ENCODE measurements at places on chromosomes 6 and 20.

DNA sequence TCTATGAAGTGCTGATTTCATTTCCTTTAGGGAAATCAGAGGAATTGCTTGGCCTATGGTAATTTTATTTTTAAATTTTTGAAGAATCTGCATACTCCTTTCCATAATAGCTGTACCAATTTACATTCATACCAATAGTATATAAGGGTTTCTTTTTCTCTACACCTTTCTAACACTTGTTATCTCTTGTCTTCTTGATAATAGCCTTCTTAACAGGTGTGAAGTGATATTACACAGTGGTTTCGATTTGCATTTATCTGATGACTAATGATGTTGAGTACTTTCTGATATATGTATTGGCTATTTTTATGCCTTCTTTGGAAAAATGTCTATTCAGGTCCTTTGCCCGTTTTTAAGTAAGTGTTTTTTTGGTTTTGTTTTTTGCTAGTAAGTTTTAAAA, 40.8 kb downstream of the SMAP1 start:
- no peak for DNase-seq

GRCh38 chr20:51140671-51141070, 117.8 kb upstream of the KCNG1 start:
- DNase-seq, result no peak

DNA sequence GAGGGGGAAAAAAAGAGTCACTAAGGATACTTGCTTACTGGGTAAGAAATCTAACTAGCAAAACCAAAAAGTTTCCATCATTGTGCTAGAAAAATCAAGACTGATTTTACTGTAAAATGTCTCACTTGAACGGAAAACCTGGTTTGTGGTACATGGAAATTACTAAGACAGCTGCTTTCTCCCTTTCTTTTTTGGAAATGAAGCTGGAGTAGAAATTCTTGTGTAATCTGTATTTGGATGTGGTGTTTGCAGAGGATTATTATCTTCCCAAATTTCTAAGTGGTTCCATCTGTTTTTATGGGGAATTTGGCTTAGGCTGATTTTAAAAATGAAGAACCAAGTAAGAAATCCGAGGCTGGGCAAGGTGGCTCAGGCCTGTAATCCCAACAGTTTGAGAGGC, 20.4 kb downstream of the EPB41L2 start:
- DNase-seq, result no peak

DNA sequence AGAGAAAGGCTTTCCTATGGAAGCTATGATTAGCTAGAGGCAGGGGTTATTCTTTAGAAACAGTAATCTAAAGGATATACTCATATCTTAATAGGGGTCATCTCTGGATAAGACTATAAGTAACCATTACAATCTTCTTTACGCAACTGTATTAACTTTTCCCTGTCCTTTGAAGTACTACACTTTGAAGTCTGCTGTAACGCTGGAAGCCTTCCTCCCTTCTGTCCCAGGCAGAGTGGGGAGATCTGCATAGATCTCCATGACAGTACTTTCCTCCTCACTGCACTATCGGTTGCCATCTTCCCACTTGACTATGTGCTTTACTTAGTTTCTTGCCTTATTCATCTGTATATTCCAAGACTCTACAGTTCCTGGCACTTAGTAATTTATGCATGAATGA, 20.1 kb downstream of the SLC35B3 start:
- no peak for DNase-seq
